ENCODE measurements at places on chromosomes 4 and X.

DNA sequence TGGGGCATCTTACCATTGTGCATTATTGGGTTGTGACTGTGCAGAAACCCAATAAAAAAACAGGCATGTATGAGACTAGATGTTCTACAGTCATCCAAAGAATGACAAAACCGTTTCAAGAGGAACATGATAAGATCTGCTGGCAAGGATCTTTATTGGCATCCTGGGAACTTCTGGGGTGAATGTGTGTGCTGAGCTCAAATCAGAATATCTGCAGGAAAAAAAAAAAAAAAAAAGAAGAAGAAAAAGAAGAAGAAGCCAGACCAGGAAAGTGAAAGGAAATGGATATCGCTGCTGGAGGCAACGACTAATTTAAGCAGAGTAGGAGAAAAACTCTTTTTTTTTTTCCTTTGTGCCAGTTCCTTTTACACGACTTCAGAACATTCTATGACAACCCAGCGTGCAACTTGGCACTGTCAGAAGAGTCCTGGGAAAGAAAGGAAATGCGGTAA is 484.2 kb upstream of the BOD1L1 start:
- no peak for DNase-seq

DNA sequence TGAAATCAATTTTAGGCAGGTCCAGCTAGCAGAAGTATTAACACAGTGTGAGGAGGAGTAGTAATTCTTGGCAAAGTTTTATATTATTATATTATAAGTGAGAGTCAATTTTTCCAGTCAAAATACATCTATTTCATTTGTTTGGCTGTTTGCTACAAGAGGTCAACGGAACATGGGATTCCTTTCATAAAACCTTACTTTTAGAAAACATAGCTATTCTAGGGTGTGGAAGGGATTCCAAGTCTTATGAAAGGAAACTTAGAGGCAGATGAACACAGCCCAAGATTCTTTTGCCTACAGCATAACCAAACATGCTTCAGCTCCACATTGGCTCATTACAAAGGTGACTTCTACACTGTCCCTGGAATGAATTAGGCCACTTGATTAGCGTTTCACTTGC is 29.9 kb upstream of the PCDH19 start:
- no peak for DNase-seq

GRCh38 chrX:153379508-153379907 is 21.6 kb downstream of the PNMA6E start:
- DNase-seq, result no peak

GRCh38 chr4:22670956-22671355 is 21.8 kb upstream of the GBA3 start:
- DNase-seq, result peak; percentile 23

- DNase-seq, result no peak
Measured at GRCh38 chrX:134745636-134746409, 87.6 kb upstream of the PLAC1 start.

DNA sequence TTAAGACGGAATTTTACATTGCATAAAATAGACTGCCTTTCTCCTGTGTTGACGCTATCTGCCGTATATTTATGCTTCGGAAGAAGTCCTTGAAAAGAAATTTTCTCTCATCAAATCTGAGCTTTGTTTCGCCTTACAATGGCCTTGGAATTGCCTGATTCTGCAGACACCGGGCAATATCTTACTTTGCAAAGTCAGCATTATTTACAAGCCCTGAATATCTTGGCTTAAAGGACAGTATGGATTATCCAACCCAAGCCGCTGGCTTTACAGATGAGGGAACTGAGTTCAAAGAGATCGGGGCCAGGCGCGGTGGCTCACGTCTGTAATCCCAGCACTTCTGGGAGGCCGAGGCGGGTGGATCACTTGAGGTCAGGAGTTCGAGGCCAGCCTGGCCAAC is 1.1 kb upstream of the MANBA start:
- no peak for DNase-seq

- DNase-seq, result no peak
Measured at GRCh38 chr4:2789351-2789750, 3.5 kb upstream of the SH3BP2 start.
